ENCODE measurements at places on chromosomes 4 and X.

- no peak for DNase-seq
Measured at GRCh38 chr4:174119051-174119450, 164.4 kb downstream of the FBXO8 start.

- no peak for DNase-seq
Measured at GRCh38 chr4:4519297-4519894, 22.5 kb downstream of the STX18 start.

DNA sequence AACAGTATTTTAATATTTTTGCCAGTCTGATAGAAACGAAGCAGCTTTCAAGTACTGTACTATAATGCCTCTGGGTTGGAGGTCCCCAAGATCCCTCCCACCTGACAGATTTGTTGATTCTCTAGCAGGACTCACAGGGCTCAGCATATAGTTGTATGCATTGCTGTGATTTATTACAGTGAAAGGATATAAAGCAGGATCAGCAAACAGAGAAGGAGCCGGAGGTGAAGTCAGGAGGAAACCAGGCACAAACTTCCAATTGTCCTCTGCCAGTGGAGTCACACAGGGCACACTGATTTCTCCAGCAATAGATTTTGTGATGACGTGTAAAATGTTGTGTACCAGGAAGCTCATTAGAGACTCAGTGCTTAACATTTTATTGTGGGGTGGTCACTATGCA, 19.0 kb downstream of the USP53 start:
- no peak for DNase-seq

DNA sequence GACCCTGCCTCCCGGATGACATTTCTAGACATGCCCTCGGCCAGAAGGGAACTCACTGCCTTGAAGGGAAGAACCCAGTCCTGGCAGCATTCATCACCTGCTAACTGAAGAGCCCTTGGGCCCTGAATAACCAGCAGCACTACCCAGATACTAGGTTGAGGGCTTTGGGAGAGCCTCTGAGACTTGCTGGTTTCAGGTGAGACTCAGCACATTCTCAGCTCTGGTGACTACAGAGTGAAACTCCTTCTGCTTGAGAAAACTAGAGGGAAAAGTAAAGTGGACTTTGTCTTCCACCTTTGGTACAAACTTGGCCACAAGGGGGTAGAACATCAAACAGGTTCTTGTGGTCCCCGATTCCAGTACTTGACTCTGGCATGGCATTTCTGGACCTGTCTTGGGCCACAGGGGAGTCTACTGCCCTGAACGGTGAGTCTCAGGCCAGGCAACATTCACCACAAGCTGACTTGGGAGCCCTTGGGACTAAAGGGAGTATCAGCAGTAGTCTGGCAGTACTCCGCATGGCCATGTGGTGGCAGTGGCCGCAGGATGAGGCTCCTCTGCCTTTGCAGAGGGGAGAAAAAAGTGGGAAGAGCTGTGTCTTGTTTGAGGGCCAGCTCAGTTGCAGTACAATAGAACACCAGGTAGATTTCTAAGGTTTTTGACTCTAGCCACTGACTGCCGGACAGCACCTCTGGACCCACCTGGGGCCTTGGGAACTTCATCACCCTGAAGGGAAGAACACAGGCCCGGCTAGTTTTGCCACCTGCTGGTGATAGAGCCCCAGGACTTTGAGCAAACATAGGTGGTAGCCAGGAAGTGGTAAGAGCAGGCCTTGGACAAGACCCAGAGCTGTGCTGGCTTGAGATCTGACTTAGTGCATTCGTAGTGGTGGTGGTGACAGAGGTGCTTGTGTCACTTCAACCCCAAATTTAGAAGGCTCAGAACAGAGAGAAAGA, 414.8 kb downstream of the OPHN1 start:
- no peak for DNase-seq

DNA sequence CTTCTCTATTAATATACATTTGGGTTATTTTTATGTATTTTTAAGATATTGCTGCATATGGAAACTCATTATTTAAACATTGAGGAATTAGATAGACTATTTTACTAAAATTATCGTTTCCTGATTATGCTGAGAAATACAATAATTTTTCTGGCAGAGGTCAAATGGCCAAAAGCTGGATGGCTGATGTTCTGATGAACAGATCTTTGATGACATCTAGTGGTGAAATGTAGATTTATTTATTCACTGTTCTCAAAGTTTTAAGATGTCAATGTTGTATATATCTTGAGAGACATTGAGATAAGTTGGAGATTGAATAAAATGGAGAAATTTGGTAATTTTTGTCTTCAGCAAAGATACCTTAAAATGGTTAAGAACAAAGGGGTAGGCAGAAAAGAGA, 96.2 kb downstream of the UGT8 start:
- DNase-seq: peak; percentile 41

DNA sequence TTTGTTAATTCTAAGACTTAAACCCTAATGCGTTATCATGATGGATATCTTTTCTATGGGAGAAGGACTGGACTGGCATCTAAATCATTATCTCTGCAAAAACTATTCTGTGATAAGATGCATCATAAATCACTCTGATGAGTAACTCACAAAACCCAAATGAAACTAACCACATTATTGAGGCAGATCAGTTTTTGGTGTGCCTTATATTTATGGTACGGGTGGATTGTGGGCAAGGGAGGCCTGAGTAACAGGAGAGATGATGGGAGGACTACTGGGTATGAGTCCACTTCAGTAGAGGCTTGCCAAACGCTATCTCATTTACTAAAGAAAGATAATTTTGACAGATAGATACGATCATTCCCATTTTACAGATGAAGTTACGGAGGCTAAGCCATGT, 66.4 kb upstream of the GUCY1A1 start:
- no peak for DNase-seq

DNA sequence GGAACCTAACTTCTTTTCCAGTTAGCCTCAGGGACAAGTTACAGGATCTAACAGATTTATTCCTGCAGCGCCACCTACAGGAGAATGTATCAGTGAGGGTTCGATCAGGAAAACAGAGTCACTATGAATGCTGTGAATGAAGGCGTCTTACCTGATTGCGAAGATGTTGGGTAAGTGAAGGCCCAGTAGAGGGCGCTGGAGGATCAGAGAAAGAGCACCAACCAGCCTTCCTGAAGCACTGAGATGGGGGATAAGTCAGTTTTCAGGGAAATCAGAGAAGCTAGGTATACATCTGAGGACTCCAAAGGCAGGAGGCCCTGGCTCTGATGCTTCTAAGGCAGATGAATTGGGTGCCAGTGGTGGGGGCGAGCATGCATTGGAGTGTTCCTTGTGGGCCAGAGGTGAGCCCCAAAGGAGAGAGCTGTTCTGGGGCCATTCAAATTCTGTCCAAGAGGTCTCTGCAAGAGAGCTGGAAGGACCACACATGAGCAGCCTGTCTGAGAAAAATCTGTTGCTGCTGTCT, 169.9 kb upstream of the AADAT start:
- peak; percentile 71 for DNase-seq

DNA sequence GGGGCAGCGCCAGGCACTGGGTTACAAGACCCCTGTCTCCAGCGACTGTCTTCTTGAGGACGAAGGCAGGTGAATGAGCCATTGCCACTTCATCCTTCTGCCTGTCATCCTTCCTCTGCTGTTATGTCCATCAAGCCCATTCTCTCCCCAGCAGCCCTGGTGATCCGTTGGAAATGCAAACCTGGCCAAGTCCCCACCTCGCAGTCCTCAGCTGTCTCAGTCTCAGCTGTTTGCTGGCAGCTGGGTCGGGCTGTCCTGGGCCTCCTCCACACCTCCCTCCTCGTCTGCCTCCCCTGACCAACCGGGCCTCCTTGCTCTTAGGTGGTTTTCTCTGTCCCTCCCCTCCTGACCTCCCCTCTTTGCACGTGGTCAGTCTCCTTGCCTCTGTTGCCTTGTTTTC, 38.0 kb downstream of the PTTG2 start:
- no peak for DNase-seq

GRCh38 chrX:40411340-40412111, 169.2 kb upstream of the ATP6AP2 start:
- DNase-seq: no peak

GRCh38 chr4:37425857-37426256, 181.3 kb downstream of the NWD2 start:
- DNase-seq: no peak

DNA sequence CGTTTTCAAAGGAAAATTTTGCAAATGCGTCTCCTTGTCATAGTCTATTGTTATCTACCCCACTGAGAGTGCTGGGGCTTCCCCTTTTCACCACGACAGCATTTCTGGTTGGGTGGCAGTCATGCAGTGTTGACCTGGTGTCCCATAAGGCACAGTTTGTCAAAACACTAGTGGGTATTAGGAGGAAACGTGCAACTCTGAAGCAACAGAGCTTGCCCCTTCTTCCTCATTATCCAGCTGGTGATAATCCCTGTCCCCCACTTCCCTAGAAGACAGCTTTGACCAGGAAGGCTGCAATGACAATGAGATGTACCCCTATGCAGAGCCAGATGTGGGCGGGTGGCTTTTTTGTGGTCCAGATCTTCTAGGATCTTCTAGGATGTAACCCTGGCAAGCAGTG, 1.8 kb downstream of the TBC1D1 start:
- no peak for DNase-seq

DNA sequence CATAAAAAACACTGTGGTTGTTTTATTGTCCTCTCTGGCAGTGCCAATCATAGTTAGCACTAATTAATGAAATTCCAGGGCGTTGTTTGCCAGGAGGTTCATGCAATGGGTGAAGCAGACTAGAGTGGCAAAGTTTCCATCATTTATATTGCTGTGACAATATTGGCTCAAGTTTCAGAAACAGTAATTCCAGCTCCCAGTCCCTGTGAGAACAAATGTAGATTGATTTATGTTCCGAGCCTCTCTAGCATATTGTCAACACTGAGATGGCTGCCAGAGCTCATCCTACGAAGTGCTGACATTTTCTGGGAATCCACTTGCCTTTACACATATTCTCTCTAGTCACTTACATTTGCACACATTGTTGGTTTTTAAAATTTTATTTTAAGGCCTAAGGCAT, 440.0 kb upstream of the IGFBP7 start:
- peak; percentile 37 for DNase-seq

DNA sequence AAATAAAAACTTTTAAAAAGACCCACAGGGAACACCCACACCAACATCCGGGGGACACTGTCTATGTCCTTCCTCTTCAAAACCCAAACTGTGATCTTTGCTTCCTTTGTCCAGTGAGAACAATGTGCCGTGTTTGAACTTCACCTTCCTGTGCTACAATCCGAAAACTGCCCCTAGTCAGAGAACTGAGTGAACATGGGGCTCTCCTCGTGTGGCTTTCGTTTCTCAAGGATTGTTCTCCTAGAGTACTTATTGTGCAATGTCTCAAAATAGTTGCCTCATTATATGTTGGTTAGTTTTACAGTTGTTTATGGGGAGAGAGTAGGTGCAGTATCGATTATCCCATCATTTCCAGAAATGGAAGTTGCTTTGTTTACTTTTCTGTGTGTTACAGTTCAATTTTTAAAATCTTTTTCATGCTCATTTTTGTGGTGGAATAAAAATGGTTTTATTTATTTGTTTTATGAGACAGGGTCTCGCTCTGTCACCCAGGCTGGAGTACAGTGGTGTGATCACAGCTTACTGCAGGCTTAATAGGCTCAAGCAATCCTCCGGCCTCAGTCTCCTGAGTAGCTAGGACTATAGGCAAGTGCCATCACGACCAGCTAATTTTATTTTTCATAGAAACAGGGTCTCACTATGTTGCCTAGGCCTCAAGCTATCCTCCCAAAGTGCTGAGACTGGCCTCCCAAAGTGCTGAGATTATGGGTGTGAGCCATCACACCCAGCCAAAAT, 29.9 kb downstream of the RBMX start:
- no peak for DNase-seq

GRCh38 chrX:9312922-9313867, 151.7 kb upstream of the TBL1X start:
- DNase-seq: no peak

DNA sequence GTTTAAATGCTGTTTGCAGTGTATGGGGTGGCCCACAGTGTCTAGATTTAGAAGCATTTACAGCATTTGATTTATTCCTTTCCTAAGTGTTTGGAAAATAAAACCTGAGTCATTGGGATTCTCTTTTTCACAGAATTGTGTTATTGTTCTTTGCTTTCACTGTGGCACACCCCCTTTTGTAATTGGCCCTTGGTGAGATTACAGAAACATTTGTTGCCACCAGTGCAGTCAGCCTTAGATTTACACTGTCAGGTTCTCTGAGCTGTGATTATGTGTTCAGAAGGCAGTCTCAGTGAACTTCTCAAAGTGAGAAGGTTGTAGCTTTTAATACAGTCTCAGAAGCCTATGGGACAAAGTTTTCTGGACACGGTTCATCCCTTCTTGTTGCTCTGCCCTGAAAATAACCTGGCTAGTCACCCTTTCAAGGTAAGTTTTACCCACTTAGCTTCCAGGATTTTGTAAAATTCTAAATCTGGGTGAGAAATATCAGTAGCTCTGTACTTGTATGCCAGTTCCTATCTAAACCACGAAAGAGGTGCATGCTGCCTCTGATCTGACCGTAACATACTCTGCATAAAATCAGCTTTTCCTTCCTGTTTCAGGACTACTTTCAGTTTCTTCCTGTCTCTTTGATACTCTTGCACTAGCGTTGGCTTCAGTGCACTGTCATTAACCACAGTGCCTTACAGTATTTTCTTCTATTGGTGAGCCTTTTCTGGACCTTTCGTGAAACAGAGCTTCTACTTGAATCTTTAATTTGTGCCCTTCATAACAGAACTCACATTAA, 12.6 kb downstream of the RUFY3 start:
- DNase-seq: peak; percentile 14

DNA sequence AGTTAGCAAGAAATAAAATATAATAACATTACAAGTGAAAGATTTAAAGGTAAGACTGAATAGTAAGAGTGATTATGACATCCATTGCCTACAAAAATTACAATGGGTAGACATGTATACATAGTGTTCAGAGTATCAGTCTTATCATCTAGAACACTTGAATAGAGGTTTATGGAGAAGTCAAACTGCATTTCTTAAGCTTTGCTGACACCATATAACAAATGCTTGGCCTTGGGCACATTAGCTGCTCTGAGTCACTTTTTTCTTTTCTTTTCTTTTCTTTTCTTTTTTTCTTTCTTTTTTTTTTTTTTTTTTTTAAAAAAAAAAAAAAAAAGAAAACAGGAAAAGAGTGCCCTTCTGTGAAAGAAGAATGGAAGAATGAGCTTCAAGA, 220.0 kb downstream of the SPCS3 start:
- no peak for DNase-seq

DNA sequence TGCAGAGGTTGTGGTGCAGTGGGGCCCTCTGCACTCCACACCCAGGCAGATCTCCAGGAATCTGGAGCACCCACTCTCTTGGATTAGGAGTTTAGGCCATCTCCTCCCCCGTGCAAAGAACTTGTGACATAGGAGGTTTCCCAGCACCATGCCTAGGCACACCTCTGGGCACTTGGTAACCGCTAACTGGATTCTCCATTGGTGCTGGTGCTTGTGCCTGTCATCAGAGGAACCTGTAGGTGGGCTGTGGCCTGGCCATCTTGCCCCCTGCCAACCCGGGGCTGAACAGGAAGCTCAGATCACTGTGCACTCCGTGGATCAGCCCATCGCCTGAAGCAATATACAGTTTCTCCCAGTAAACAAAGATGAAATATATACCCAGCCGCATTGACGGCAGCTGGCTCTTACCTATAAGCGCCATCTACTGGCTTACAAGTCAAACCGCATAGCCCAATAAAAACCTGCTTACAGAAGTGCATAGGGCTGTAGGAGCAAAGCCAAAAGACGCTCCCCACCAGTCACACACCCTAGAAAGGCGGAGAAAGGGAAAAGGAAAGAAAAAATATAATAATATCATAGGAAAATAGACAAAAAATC, 19.1 kb upstream of the TEX13B start:
- no peak for DNase-seq

Data from muscle of arm (tissue), 14 donors.